Breast epithelium (tissue), 4 donors: ENCODE measurements at places on chromosomes 1 and 21.

GRCh38 chr1:69110851-69111250 is 456.9 kb upstream of the LRRC7 start:
- H3K27me3 ChIP-seq: no peaks in the 10 kb centered on the region
- no peaks in the 10 kb centered on the region for H3K4me1 ChIP-seq
- no peak overlapping the region for H3K27ac ChIP-seq
- no peak for DNase-seq
- H3K36me3 ChIP-seq: no peaks in the 10 kb centered on the region

DNA sequence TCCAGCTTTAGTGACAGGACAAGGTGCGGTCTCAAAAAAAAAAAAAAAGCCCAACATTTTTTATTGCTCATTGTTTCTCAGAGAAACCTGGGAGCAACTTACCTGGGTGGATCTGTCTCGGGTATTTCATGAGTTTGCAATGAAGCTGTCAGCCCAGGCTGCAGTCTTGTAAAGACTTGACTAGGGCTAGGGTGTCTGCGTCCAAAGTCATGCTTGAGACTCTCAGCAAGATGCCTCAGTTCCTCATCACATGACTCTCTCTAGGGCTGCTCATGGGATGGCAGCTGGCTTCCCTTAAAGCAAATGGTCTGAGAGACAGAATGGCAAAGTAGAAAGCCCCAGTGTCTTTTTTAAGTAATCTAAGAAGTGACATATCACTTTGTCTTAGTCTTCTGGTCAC is 8.1 kb downstream of the GABPA start:
- H3K36me3 ChIP-seq: no peaks in the 10 kb centered on the region
- no peaks in the 10 kb centered on the region for H3K27me3 ChIP-seq
- DNase-seq: no peak
- H3K4me3 ChIP-seq: no peak overlapping the region

GRCh38 chr1:24540906-24541710 is 14.8 kb upstream of the NCMAP start:
- no peak for DNase-seq
- no peak overlapping the region for H3K27ac ChIP-seq
- no peaks in the 10 kb centered on the region for H3K4me1 ChIP-seq
- H3K27me3 ChIP-seq: no peaks in the 10 kb centered on the region
- no peak overlapping the region for H3K4me3 ChIP-seq

DNA sequence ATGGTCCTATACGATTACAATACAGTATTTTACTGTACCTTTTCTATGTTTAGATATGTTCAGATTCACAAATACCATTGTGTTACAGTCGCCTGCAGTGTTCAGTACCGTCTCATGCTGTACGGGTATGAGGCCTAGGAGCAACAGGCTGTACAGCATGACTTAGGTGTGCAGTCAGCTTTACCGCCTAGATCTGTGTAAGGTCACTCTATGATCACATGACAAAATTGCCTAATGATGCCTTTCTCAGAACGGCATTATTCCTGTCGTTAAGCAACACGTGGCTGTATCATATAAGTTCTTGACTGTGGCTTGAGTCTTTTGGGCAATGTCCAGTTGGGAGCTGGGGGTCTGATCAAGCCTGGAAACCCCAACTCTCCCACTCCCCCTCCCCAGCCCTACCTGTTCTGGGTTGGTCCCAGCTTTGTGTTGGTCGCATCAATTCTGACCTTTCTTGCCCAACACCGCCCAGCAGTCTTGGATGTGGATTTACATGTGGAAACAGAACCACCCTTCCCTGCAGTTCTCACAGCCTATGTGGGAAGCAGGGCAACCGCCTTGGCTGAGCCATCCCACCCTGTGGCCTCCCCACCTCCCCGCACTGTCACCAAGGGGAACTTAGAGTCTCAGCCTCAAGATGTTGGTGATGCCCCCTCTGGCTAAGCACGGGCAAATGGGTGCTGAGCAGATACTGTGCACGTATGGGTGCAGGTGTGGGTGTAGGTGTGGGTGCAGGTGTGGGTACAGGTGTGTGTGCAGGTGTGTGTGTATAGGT is 80.2 kb upstream of the ACTL8 start:
- H3K4me1 ChIP-seq: no peaks in the 10 kb centered on the region
- DNase-seq: no peak
- H3K27ac ChIP-seq: no peak overlapping the region
- H3K27me3 ChIP-seq: no peaks in the 10 kb centered on the region
- no peaks in the 10 kb centered on the region for H3K36me3 ChIP-seq
- H3K4me3 ChIP-seq: no peak overlapping the region

DNA sequence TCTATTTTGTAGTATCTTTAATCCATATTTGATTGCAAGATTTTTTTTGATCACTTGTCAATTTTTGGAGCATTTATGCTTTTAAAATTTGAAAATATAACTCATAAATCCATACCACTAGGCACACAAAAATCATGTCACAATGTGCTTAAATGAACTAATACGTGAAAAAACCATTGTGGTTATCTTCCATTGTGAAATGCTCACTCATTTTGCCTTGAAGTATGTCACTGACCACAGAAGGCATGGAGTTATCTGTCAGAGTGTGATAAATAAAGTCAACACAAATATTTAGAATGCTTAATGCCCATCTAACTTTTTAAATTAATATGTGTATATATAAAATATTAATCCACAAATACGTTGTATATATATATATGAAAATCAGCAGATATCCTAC is 347.2 kb downstream of the PTPRC start:
- no peak for DNase-seq
- H3K27ac ChIP-seq: no peak overlapping the region
- no peaks in the 10 kb centered on the region for H3K4me1 ChIP-seq
- H3K4me3 ChIP-seq: no peak overlapping the region
- H3K36me3 ChIP-seq: no peaks in the 10 kb centered on the region

GRCh38 chr1:218677026-218677425 is 331.9 kb downstream of the TGFB2 start:
- H3K27ac ChIP-seq: no peak overlapping the region
- H3K4me1 ChIP-seq: no peaks in the 10 kb centered on the region
- H3K4me3 ChIP-seq: no peak overlapping the region

DNA sequence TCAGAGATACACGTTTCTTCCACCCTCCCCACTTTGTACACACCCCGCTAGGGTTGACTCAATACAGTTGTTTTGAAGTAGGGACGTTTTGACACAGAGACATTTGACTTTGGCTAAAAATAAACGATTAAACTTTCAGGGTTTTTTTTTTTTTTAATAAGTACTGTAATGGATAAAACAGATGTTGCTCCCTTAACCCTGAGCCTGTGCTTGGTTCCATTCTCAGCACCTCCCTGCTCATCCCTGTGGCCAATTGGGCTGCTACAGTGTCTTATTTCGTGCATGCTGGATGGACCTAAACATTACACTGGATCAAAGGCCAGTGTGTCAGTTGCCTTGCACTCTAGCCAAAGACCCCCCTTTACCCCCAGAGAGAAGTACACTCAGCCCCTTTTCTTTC is 16.9 kb downstream of the GRHL3 start:
- no peak overlapping the region for H3K27ac ChIP-seq
- H3K4me3 ChIP-seq: no peak overlapping the region
- DNase-seq: no peak
- no peaks in the 10 kb centered on the region for H3K36me3 ChIP-seq

GRCh38 chr21:16530656-16531055 is 800.9 kb downstream of the USP25 start:
- H3K27me3 ChIP-seq: no peaks in the 10 kb centered on the region
- DNase-seq: no peak
- H3K4me3 ChIP-seq: no peak overlapping the region
- H3K4me1 ChIP-seq: no peaks in the 10 kb centered on the region
- no peak overlapping the region for H3K27ac ChIP-seq
- no peaks in the 10 kb centered on the region for H3K36me3 ChIP-seq

DNA sequence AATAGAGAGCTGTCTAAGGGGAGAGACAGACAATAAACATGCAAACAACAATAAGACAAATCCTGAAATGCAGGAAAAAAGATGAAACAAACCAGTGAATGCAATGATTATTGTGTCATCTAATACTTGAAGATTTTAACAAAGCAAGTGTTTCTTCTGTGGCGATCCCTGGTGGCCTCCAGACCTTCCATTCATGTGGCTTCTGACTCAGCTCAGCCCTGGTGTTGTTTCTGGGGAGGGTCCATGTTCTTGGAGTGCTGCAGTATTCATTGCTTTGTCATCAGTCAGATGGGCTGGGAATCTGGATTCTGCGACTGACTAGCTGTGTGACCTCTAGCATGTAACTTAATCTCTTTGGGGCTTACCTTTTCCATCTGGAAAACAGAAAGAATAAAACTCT is 1.5 kb upstream of the C2CD4D start:
- no peaks in the 10 kb centered on the region for H3K36me3 ChIP-seq
- DNase-seq: no peak
- no peaks in the 10 kb centered on the region for H3K27me3 ChIP-seq
- H3K4me1 ChIP-seq: peaks cover 5% of the 10 kb centered on the region

- no peaks in the 10 kb centered on the region for H3K36me3 ChIP-seq
- H3K4me1 ChIP-seq: peaks cover 16% of the 10 kb centered on the region
- no peaks in the 10 kb centered on the region for H3K27me3 ChIP-seq
- no peak for DNase-seq
- peak overlapping the region; percentile 84 for H3K27ac ChIP-seq
Observed at GRCh38 chr1:150554086-150554452, 4.9 kb downstream of the ADAMTSL4 start.

GRCh38 chr1:85093644-85094043 is 45.3 kb upstream of the MCOLN3 start:
- no peaks in the 10 kb centered on the region for H3K36me3 ChIP-seq
- H3K27me3 ChIP-seq: no peaks in the 10 kb centered on the region
- DNase-seq: no peak
- H3K4me1 ChIP-seq: no peaks in the 10 kb centered on the region

DNA sequence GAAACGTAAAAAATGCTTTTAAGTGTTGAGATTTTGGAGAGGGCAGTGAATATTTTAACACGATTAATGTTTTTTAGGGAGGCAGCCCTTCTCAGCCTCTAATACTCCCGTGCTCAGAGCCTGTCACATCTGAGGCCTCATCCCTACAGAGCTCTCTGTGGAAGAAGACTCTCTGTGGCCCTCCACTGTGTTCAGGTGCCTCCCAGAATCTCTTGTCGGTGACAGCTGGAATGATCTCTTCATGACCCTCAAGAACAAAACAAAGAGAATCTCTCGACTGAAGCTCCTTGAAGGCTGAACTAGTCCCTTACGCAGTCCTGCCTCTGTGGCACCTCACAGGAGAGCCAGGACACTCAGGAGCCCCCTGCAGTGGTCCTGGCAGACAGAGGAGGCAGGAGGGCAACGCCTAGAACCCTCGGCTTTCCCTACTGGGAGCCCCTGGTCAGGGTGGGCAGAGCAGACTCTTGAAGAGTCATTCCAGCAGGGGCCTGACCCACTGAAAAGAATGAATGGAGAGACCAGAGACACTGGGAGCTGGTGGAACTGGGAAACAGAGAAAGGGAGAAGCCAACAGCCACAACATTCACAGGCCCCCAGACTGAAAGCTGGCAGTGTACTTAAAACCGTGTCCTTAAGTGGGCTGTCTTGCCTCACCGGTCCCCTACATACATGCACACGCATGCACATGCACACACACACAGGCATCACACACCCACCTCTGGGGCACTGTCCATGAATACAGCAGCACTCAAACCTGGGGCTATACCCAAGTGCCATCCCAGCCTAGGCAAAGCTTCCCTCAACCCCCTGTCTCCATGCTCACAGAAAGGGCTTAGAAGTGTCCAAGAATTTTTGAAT is 67.5 kb upstream of the ANGPTL1 start:
- H3K4me3 ChIP-seq: peak overlapping the region; percentile 4
- DNase-seq: no peak
- H3K27ac ChIP-seq: peak overlapping the region; percentile 91
- H3K36me3 ChIP-seq: no peaks in the 10 kb centered on the region
- H3K27me3 ChIP-seq: no peaks in the 10 kb centered on the region
- H3K4me1 ChIP-seq: no peaks in the 10 kb centered on the region

DNA sequence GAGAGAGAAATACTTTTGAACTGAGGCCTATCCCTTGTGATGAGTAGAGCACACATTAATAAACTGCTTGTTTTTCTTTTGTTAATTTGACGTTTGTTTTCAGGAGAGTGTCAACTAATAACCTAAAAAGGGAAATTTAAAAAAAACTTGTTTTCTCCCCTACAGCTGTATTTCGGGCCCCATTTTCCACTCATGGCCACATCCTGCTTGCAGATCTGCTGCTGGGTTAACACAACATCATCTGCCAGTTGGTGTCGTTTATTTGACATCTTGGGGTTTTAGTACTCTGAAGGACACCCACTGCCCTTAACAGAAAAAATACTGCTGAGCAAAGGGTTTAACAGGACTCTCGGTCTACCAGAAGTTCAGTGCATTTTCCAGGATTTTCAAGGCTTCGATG is 848 bp upstream of the PYHIN1 start:
- H3K36me3 ChIP-seq: no peaks in the 10 kb centered on the region
- no peaks in the 10 kb centered on the region for H3K27me3 ChIP-seq
- no peak for DNase-seq
- H3K27ac ChIP-seq: no peak overlapping the region
- H3K4me1 ChIP-seq: no peaks in the 10 kb centered on the region

DNA sequence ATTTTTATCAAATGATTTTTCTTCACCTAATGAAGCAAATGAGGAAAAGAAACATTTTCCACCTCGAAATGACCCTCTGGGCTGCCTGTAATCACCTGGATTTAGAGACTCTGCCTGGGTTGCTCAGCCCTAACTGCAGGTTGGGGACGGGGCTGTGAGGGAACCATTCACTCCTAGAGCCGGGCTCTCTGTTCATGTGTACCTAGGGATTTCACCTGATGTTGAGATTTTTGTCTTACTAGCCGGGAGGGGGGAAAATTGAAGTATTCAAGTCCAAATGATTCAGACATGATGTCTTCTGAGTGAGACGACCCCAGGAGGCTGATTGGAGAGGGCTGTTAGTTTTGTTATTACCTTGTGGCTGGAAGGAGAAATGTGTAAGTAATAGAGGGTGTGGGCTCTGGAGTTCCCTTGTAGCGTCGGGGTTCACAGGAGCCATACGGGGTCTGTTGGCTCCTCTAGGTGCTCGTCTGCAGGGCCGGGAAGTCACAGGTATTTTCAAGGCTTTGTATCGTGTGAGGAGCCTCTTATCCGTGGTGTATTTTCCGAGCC is 42.3 kb upstream of the PWP2 start:
- no peak overlapping the region for H3K4me3 ChIP-seq
- H3K4me1 ChIP-seq: no peaks in the 10 kb centered on the region
- H3K27me3 ChIP-seq: no peaks in the 10 kb centered on the region
- DNase-seq: no peak

GRCh38 chr1:223143537-223144248 is 645 bp upstream of the TLR5 start:
- no peak for DNase-seq
- H3K27me3 ChIP-seq: no peaks in the 10 kb centered on the region
- peak overlapping the region; percentile 72 for H3K4me3 ChIP-seq
- peaks cover 5% of the 10 kb centered on the region for H3K4me1 ChIP-seq
- H3K27ac ChIP-seq: peak overlapping the region; percentile 88

DNA sequence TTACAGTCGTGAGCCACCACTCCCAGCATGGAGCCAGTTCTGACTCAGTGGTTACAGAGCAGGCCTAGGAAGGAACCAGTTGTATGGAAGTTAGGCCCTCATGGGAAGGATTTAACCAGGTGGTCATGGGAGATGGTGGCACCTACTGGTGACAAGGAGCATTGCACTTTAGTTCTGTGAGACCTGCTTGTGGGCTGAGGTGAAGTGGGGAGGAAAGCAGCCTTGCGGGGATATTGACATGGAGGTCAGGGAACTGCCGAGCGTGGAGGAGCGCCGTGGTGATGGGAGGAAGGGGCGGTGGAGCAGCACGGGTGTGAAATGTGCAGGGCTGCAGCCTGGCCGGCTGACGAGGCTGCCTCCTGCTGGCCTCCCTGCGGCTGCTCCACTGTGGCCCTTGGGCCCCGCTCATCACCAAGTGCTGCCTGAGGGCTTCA is 100.4 kb downstream of the GALNT2 start:
- no peak overlapping the region for H3K4me3 ChIP-seq
- DNase-seq: no peak
- no peaks in the 10 kb centered on the region for H3K27me3 ChIP-seq
- no peak overlapping the region for H3K27ac ChIP-seq
- no peaks in the 10 kb centered on the region for H3K36me3 ChIP-seq

GRCh38 chr1:204073837-204074273 is 940 bp downstream of the SOX13 start:
- peak overlapping the region; percentile 81 for H3K27ac ChIP-seq
- H3K4me3 ChIP-seq: peak overlapping the region; percentile 83
- no peaks in the 10 kb centered on the region for H3K27me3 ChIP-seq
